ENCODE measurements at places on chromosomes 1 and 21. TPM values are rescaled to one million over a fixed set of nuclear protein-coding genes. Genes with fewer than 3 reads are reported as not detected.

DNA sequence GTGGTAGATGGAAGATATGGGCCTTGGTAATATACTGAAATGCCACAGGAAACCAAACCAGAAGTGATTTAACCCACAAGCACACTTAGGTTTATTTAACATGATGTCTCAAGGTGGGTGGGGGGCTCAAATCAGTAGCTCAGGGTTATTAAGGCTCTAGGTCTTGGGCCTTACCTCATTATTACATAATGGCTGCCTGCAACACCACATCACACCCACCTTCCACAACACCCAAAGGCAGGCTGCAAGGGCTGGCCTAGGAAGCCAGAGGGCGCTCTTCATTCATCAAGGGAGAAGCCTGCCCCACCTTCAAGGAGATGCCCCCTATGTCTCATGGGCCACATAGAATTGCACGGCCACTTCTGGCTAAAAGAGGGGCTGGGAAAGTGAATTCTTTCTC is 6.0 kb downstream of the TFF1 start:
- no peak for DNase-seq

DNA sequence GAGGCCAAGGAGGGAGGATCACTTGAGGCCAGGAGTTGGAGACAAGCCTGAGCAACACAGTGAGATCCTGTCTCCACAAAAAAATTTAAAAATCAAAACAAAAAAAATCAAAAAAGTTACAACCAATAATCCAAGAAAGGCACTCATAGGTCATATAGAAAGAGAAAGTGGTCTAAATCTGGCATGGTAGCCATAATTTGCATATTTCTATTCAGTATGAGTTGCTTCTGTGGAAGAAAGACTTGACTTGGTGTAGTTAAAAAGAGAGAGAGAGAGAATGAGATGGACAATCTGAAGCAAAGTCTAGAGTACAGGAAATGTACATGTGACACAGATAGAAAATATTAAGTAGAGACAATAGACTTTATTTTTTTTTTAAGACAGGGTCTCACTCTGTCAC is 22.5 kb downstream of the JMJD4 start:
- DNase-seq, result no peak

DNA sequence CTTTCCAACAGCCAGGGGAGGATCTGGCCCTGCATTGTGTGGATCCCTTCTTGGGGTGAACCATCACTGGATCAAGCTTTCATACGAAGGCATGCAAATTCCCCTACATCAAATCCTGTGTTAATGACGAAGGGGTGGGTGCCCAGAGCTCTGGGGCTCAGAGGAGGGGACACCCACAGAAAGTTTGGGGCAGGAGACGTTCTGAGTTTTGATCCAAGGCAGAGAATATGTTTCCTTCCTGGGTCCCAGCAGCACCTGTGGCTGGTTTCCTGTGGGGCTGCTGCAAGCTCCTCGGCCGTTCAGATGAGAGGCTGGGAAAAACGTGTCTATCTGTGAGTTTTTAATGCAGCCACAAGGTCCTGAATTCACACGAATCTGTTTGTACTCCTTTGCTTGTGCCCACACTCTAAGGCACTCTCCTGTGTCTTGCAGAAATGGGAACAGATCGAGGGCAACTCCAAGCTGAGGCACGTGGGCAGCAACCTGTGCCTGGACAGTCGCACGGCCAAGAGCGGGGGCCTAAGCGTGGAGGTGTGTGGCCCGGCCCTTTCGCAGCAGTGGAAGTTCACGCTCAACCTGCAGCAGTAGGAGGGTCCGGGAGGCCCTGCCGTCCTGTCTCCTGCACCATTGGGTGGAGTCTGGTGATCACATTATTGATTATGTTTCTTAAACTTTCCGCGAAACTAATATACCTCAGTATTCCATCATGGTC is 147.1 kb downstream of the PGBD5 start:
- no peak for DNase-seq

GRCh38 chr1:117567435-117567834 is 38.4 kb upstream of the TENT5C start:
- peak; percentile 40 for DNase-seq

DNA sequence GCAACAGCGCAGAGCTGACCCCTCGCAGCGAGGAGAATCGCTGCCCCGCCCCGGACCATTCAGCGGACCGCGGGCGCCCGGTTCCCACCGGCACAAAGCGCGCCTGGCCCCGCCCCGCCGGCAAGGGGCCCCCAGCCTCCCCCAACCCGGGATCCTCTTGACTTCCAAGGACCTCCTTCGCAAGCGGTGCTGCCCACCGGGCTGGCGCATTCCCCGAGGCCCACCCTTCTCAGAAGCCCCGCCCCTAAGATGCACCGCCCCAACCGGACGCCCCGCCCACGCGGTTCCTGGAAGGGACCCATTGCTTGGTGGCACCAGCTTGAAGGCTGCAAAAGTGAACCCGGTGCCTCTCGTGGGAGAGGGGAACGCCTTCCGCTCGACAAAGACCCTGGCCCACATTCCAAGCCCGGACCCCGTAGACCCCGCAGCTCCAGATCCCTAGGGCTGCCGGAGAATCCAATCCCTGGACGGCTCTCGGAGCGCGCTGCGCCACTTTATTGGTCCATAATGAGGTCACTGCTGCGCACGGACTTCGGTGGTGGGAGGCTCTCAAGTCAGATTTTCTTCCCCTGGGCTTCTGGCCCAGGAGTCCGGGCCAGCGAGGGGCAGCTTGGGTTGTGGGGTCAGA is 2.0 kb downstream of the HES3 start:
- peak; percentile 68 for DNase-seq

- DNase-seq, result no peak
Observed at GRCh38 chr1:30313584-30313983, 409.8 kb downstream of the MATN1 start.

GRCh38 chr1:26307363-26307781 is 936 bp upstream of the UBXN11 start:
- DNase-seq, result no peak

GRCh38 chr1:213817156-213817555 is 170.6 kb upstream of the PROX1 start:
- no peak for DNase-seq

- DNase-seq, result no peak
Observed at GRCh38 chr1:158989424-158989823, 20.3 kb upstream of the IFI16 start.

GRCh38 chr21:25383545-25383944 is 223.7 kb downstream of the MRPL39 start:
- DNase-seq, result no peak

GRCh38 chr1:211965108-211965805 is 70.1 kb downstream of the INTS7 start:
- DNase-seq, result no peak

DNA sequence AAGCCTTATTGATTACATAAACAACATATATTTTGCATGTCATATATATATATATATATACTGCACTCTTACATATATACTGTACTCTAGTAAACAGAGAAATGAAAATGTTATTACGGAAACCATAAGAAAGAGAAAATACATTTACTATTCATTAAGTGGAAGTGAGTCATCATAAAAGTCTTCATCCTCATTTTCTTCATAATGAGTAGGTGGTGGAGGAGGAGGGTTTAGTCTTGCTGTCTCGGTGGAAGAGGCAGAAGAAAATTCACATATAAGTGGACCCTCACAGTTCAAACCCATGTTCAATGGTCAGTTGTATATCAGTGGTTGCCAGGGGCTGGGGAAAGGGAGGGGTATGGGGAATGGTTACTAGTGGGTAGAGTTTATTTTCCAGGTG is 8.0 kb upstream of the IFNLR1 start:
- DNase-seq, result no peak

DNA sequence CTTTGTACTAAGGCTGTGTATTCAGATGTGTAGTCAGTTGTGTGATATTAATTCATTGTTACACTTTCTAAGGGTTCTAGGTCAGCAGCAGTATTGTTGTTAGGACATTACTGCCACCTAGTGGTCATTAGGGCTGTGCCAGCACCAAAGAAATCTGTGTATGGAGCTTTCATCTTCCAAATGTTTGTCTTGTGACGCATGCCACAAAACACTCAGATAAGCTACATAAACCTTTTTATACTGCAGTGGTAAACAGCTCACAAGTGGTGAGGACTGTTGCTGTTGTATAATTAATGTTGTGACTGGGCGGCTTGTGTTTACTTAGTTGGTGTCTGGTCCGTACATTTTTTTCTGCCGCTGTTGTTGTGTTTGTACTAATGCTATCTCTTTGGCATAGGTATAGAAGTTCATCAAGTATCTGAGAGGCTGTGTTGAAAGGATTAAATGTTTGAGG is 51.7 kb downstream of the S1PR1 start:
- DNase-seq, result peak; percentile 69

DNA sequence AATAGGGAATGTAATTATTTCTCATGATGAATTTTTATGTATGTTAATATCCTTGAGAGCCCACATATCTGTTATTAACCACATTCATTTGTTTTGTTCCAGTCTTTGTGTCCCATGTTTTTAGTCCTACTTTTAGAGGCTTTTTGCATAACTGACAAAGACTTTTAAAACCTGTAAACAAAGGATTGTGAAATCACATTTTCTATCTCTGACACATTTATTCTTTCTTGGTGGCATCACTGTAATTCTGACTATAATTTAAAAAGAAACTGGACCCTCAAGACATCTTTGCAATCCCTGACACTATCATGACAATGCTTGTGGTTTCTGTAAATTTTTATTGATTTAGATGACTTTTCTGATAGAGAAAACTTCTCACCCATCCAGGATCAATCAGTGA is 313.1 kb downstream of the SIPA1L2 start:
- no peak for DNase-seq

GRCh38 chr21:42974832-42975820 is 764 bp downstream of the PKNOX1 start:
- DNase-seq, result peak; percentile 81

DNA sequence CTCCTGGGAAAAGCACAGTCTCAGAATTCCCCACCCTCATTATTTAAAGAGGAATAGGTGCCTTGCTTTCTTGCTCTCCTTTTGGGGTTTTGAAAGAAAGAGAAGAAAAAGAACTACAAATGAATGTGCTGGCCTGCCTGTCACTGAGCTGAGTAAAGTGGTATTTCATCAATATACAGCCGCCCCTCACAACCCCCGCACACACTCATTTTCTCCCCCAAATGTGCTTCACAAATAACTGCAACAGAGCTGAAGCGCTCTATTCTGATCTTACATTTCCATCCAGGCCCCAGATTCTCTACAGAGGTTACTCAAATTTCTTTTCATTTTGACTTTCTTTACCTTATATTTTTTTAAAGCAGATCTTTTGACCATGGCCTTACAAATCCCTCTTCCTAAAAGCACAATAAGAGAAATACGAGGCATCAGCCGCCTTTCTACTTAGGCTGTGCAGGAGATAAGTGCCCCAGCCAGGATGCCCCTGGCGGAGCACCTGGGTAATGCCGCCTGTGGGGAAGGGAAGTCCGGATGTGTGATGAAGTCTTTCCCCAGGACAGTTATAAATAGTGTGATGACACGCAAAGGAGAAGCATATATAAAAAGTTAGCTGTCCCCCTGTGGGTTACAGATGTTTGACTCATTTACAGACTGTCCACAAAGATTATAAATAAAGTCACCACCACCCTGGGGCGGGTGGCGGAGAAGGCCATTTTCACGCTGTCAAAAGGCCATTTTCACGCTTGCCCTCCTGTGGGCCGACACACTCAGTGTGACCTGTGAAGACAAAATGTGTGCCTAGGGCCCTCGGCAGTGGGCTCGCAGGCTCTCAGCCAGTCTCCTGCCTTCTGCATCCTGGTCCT is 6.5 kb downstream of the KCNN3 start:
- no peak for DNase-seq

GRCh38 chr1:78038071-78038470 is 7.7 kb upstream of the GIPC2 start:
- no peak for DNase-seq

DNA sequence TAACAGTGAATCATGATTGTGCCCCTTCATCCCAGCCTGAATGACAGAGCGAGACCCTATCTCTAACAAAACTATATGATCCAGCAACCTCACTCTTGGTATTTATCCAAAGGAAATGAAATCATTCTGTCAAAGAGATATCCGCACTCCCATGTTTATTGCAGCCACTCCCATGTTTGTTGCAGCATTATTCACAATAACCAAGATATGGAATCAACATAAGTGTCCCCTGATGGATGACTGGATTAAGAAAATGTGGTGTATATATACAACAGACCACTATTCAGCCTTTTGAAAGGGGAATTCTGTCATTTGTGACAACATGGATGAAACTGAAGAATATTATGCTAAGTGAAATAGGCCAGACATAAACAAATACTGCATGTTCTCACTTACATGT is 44.4 kb downstream of the TRMT1L start:
- DNase-seq, result no peak

- DNase-seq, result no peak
Observed at GRCh38 chr1:195876792-195877191, 731.4 kb downstream of the KCNT2 start.

DNA sequence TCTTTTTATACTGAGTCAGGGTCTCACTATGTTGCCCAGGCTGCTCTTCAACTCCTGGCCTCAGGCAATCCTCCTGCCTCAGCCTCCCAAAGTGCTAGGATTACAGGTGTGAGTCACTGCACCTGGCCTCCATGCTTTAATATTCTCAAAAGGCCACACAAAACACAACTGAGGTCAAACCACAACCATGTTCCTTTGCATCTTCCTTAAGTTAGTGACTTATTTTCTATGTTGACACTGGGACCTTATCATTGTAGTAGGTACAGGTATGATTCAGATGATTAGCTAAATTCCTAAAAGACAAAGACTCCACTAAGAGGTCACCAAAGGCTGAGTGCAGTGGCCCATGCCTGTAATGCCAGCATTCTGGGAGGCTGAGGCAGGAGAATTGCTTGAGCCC is 131.9 kb upstream of the ATP1B1 start:
- no peak for DNase-seq

DNA sequence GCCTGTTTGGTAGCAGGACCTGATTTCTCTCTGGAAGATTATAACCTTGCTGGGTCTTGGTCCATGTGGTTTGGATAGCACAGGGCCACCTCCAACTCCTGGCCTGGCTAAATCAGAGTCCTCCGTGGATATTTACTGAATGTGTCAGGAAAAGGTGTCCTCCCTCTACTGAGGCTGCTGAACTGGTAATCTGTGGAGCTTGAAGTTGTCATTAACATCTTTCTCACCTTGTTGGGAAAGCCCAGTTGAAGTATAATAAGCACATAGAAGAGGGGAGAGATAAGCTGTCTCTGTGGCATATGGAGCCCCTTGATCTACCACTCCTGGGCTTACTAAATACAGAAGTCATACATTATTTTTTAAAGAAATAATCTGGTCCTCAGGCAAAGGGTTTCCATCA is 294.3 kb upstream of the B3GALT2 start:
- DNase-seq, result no peak

DNA sequence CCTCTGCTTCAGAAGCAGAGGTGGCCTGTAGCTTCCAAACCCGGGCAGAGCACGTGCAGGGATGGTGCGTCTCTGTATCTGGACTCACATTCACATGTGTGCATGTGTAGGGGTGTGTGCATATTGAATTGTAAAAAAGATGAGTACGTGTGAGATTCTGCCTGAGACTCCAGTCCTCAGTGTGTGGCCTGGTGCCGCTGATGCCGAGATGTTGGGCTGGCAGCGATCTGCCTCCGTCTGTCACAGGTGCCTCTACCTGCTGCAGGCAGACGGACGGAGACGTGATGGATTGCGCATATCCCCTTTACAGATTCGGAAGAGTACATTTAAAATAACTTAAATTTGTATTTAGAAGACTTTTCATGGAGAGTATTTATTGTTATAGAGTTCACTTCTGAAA is 53.6 kb downstream of the ADARB1 start:
- DNase-seq, result no peak

Gene MAP3K21
- total RNA-seq, result 4.7 TPM

Gene DAB1
- total RNA-seq, result 1.4 TPM

Gene PTPRU
- 19.5 TPM for total RNA-seq

Gene ZSWIM5
- 0.33 TPM for total RNA-seq

Gene CD2
- 0.43 TPM for total RNA-seq

Gene UBXN10
- 1.3 TPM for total RNA-seq

Gene MATN1
- not detected for total RNA-seq

Gene RNU11
- total RNA-seq, result not detected

Gene FCRL5
- total RNA-seq, result 0.05 TPM

Gene GRHL3
- 0.40 TPM for total RNA-seq

Gene RBP7
- total RNA-seq, result 2.5 TPM

Measured in left lobe of liver (tissue), 2 donors.